ENCODE measurements at places on chromosomes 7 and 10. TPM values are rescaled to one million over a fixed set of nuclear protein-coding genes. Genes with fewer than 3 reads are reported as not detected.

The FXYD4 gene
- total RNA-seq: not detected

The KIAA1217 gene
- total RNA-seq: 28.7 TPM

The PRLHR gene
- total RNA-seq: not detected

The MKI67 gene
- total RNA-seq: 23.2 TPM

The UTF1 gene
- total RNA-seq: not detected

The FZD8 gene
- total RNA-seq: 23.8 TPM

The GIMAP6 gene
- 136 TPM for total RNA-seq

The COL17A1 gene
- total RNA-seq: 0.88 TPM
